Astrocyte (in vitro differentiated cells and primary cell): ENCODE measurements at places on chromosomes 13 and 19. TPM values are rescaled to one million over a fixed set of nuclear protein-coding genes. Genes with fewer than 3 reads are reported as not detected.

Gene ZNF578
- not detected in 2 replicates for total RNA-seq

Gene TUBA3C
- not detected in 2 replicates for total RNA-seq

Gene LGALS4
- 0.32 TPM in 1 of 2 replicates, not detected in the other for total RNA-seq

Gene BORA
- total RNA-seq: 3.3 and 4.8 TPM in 2 replicates

Gene STOML3
- not detected in 2 replicates for total RNA-seq

Gene GNA15
- not detected in 2 replicates for total RNA-seq

Gene RNF225
- total RNA-seq: 0.36 and 0.41 TPM in 2 replicates

Gene POU4F1
- total RNA-seq: not detected in 2 replicates
